NK-92 treated with Interleukin-12 subunit alpha and Interleukin-12 subunit beta, amount 100 ng/mL, for 24 hours (cell line): ENCODE measurements at places on chromosomes 1 and 21.

DNA sequence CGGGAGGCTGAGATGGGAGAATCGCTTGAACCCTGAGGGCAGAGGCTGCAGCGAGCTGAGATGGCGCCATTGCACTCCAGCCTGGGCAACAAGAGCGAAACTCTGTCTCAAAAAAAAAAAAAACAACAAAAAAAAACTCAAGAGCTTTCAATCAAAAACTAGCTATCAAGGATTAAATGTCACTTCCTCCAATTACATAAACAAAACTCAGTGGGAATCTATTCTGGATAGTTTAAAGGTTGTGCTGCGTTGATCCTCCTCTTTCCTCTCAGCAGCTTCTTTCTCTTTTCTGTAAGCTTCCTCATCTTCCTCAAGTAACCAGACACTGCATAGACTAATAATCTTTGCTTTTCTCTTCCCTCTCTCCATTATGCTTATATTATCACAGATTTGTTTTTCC lies 20.7 kb downstream of the EIF4G3 start:
- DNase-seq, result no peak

- no peak for DNase-seq
Observed at GRCh38 chr1:182120411-182121258, 59.1 kb upstream of the ZNF648 start.

DNA sequence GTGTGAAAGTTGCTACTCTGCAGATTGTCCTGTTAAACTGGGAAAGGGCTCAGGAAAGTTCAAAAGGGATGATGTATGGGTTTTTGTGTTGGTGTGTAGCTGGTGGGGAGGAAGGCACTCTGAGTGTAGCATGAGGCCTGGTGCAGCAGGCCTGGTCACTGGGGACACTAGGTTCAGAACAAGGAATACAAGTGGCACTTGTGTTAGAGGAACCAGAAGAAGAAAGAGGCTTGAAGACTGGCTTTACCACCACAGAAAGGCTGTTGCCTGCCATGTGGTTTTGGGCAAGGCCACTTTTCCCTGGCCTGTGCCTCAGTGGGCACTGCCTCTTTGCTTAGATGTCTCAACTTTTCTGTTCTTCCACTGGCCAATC lies 122.8 kb downstream of the NOS1AP start:
- DNase-seq, result no peak

- no peak for DNase-seq
Observed at GRCh38 chr1:112389689-112390088, 6.3 kb upstream of the CTTNBP2NL start.

- no peak for DNase-seq
Observed at GRCh38 chr1:37995751-37996345, 6.0 kb upstream of the SF3A3 start.

DNA sequence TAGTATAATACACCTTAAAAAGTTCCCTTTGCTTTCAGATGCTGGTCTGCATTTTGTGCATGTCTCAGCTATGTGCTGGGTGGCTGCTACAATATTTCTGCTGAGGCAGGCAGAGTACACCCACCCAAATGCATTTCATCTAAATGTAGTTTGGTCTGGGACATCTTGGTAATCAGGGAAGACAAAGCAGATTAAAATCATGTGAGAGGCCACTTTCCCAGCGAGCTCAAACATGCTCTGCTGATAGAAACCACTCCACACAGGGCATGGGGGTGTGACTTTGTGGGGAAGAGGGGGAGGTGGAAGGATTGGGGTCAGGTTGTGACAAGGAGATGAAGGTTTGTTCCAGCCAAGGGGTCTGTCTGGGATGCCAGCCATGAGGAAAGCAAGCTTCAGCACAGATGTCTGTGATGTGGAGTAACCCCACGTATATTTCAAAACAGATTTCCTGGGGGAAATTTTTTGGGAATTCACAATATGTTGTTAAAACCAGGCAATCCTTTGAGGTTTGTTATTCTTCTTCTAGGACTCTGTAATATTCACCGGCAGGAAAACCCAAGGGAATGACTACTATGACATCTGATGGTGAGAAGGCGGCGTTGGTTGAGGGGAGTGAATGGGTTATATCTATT lies 255.1 kb upstream of the FGGY start:
- no peak for DNase-seq

- no peak for DNase-seq
Observed at GRCh38 chr21:34080710-34081109, 7.3 kb downstream of the MRPS6 start.

- DNase-seq, result no peak
Observed at GRCh38 chr1:228381356-228381755, 25.3 kb downstream of the TRIM11 start.

GRCh38 chr1:71295350-71295749 lies 214.5 kb upstream of the ZRANB2 start:
- DNase-seq, result no peak

GRCh38 chr1:232538224-232538942 lies 91.5 kb downstream of the SIPA1L2 start:
- DNase-seq, result no peak

DNA sequence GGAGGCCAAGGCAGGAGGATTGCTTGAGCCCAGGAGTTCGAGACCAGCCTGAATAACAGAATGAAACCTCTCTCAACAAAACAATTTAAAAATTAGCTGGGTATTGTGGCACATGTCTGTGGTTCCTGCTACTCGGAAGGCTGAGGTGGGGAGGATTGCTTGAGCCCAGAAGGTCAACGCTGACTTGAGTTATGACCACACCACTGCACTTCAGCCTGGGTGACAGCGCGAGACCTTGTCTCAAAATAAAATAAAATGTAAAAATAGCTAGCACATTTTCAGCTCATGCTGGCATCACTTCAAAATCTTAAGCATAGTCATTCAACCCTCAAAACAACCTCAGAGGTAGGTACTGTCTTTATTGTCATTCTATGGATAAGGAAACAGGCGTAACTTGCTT lies 6.4 kb downstream of the JAK1 start:
- DNase-seq, result no peak

- DNase-seq, result no peak
Observed at GRCh38 chr1:191134796-191135195, 657.1 kb upstream of the BRINP3 start.

DNA sequence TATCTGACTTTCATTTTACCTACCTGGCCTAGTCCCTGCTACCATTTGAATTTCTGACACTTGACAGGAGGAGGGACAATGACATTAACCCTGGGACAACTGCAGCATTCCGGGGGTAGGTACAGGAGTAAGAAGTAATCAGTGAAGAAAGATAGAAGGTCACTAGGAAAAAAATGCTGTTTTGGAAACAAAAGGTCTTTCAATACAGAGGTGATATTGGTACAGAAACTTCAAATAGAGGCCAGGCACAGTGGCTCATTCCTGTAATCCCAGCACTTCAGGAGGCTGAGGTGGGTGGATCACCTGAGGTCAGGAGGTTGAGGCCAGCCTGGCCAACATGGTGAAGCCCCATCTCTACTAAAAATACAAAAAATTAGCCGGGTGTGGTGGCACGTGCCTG lies 68.4 kb downstream of the SELENOF start:
- no peak for DNase-seq

GRCh38 chr1:170539154-170539553 lies 7.2 kb downstream of the GORAB start:
- no peak for DNase-seq

DNA sequence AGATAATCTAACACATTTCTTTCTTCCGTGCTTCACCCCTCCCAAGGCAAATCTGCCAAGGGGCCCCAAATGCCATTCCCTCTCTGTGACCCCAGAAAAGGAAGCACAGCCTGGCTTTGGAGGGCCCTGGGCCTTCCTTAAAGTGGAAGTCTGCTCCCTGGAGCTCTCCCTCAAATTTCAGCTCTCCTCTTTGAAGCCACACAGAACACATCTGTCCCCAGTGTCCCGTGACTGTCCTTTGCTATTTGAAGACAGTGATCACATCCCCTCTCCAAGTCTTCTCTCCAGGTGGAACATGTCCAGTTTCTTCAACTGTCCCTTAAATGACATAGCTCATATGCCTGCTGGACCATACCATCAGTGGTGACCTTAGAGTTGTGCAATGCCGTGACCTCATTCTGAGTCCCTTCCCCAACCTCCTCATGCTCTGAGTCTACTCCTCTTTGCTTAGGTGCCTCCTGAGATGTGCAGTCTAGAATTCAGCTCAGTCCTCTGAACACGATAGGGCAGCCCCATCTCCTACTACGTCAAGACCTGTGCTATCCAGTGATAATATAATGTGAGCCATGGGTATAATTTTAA lies 18.4 kb upstream of the FOXO6 start:
- no peak for DNase-seq

DNA sequence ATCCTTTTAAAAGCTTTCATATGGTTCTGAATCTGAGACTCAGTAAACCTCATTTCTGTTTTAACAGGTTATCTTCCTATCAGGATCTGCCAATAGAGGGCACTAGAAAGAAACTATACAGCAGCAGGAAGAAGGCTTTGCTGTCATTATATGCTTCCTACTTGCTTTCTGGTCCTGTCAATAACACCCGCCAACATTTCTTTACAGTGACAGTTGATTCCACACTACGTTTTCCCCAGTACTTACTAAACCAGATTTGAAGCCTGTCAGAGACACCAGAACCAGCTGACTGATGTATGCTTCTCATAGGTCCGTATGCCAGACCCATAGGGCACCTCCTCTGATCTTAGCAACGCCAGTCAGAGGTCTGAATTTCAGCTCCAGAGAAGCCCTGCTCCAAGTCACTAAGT lies 341.0 kb upstream of the NEGR1 start:
- DNase-seq, result no peak

DNA sequence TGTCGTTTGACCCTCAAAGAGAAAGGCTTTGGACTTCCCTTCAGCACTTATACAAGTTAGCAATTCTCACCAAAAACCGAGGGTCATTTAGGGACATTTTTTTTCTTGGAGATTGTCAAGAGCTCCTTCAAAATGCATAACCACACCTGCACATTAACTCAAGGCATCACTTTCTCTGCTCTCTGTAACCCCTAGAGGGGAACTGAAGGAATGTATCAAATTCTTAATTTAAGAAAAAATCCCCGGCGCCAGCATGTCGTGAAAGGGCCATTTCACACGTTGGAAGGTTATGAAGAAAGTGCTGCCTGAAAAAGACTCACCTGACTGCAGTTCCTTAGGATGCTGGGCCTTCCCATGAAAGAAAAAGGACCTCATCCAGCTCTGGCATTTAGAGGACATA lies 131.6 kb upstream of the ZC3H12A start:
- DNase-seq, result no peak

DNA sequence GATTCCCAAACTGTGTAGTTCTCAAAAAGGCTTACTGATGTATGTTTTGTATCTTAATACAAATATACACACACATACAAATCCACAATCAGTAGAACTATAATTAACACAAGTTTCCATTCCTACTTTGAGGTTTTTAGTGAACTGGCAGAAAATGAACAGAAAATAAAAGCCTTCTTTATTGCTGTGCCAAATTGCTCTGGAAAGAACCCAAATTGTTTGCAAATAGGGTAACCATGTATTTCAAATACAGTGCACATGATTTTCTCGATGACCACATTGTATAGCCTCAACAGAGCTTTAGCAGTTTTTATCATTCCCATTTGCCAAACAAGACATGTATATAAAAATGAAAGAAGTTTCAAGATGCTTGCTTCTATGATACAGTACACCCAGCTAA lies 173.3 kb downstream of the COL24A1 start:
- DNase-seq, result no peak

GRCh38 chr1:157967205-157967604 lies 26.2 kb upstream of the KIRREL1 start:
- no peak for DNase-seq

- no peak for DNase-seq
Observed at GRCh38 chr1:84133479-84133878, 10.6 kb upstream of the PRKACB start.

DNA sequence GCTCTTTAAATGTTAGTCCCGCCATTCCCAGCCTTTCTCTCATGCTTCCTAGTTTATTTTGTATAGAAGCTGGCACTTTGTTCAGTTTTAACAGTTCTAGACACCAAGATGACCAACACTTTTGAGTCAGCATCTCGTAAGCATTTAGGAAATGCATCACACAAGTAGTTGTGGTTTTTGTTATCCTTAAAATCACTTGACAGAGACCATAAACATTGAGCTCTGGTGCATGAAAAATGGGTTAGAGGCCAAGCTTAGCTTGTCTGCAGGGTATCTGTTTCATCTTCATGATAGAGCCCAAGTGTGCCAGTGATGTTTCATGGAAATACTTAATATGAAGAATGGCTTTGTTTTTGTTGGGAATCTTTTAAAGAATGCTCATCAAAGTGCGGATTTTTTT lies 159.7 kb downstream of the DISP1 start:
- no peak for DNase-seq

DNA sequence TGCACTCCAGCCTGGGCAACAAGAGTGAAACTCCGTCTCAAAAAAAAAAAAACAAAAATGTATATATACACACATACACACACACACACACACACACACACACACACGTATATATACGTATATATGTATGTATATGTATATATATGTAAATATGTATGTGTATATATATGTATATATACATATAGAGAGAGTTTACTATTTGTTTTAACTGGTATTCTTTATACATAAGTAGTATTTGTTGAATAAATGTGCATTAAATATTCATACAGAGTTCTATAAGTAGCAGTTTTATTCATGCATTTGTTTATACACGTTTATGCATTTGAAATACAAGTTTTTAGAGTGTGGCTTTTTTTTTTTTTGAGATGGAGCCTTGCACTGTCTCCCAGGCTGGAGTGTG lies 113.6 kb downstream of the ZMYM4 start:
- DNase-seq, result no peak

DNA sequence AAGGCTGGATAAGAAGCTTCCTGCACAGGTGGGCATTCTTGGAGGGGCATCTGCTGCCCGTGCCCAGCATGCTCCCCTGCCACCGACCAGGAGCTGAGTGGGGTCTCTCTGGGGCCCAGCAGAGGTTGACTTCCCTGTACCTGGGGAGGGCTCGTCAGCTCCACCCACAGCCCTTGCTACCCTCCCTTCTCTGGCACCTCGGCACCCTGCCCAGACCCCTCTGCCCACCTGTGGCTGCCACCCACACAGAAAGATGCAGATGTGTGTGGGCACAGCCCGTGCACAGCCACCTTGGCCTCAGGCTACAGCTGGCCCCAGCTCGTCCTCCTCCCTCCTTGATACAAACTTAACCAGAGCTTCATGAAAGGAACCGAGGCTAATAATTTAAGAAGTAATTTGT lies 241.2 kb upstream of the VAMP3 start:
- DNase-seq, result no peak

DNA sequence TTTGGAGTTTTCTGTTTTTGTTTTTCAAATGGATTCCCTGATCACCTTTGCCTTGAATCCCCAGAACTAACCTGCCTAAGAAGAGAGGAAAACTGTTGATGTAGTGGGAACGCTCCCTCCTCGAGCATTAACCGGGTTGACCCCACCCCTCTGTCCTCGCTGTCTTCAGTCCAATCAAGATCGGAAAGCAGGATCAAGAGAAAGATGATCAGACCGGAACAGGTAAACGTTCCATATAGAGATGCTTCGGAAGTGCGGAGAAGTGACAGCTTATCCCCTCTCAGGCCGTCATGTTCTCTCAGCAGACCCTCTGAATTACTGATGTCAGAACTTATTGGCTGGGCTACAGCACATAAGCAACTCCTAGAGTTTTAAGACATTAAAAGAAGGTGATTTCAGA lies 800 bp upstream of the FAM163A start:
- no peak for DNase-seq

GRCh38 chr1:152047413-152047729 lies 10.6 kb upstream of the S100A11 start:
- no peak for DNase-seq

GRCh38 chr1:77476475-77476874 lies 194.7 kb downstream of the AK5 start:
- DNase-seq, result no peak
